ENCODE measurements at places on chromosomes 7 and 10.

GRCh38 chr10:14667781-14668180 lies 106.9 kb downstream of the FAM107B start:
- no peak for DNase-seq

DNA sequence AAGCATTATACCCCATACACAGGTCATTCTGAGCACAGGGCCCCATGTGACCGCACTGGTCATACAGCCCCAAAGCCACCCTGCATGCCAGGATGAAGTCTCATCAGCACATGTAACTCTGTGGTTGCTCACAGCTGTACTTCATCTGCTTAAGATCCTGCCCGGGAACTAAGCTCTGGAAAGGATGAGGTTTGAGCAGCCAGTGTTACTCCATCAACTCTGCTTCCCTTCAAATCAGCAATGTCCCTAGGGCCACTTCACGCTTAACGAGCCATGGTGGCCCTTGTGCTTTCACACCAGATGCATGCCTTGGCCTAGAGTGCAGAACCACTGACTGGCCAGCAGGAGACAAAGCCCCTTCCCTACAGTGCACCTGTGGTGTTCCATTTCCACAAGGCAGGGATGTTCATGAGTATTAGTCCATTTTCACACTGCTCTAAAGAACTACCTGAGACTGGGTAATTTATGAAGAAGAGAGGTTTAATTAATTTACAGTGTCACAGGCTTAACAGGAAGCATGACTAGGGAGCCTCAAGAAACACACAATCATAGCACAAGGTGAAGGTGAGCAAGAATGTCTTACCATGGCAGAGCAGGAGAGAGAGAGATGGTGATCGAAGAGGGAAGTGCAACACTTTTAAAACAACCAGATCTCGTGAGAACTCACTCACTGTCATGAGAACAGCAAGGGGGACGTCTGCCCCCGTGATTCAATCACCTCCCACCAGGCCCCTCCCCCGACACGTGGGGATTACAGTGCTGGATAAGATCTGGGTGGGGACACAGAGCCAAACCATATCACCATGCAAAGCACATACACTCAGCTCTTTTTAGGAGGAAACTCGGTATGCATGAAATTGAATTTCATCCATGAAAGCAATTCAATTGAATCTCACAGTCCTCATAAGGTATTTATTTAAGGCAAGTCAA lies 149.0 kb upstream of the CDCA7L start:
- no peak for DNase-seq

GRCh38 chr10:65559369-65559768 lies 1366.5 kb upstream of the LRRTM3 start:
- DNase-seq, result no peak

- peak; percentile 11 for DNase-seq
These were observed 17.9 kb downstream of the NMT2 start for GRCh38 chr10:15150563-15150962.

DNA sequence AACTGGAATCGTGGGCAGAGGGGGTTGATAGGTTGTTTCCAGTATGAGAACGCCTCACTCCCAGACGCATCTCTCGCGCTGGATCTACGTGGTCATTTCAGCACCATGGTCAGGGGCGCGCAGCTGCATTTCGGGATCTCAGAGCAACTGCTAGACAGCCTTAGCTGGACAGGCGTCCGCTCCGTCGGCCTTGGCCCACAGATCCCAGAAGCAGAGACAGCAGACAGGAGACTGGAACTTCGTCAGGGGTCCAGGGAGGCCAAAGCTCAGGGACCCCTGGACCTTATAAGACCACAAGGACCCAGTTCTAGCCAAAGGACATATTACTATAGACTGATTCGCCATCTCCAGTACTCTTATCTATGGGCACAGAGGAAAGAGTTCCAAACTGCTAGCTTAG lies 5.3 kb downstream of the NEUROG3 start:
- no peak for DNase-seq

DNA sequence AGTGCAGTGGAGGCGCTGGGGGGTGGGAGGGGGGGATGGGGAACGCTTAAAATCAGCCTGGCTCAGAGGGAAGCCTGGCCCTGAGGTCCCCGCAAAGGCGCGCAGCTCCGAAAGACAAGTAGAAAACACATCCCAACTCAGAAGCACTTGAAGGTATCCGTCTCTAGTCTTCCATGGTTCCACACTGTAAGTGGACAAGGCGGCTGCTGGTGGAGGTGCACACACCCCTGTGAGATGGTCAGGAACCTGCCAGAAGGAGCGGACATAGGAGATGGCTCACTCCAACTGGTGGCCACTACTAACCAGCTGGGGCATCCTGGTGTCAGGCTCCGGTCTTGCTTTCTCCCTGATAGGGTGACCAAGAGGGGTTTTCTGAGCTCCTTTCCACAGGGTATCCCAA lies 41.7 kb downstream of the CTBP2 start:
- no peak for DNase-seq

- no peak for DNase-seq
These were observed 358.2 kb downstream of the FGFR2 start for GRCh38 chr10:121240011-121240410.

GRCh38 chr7:14321947-14322346 lies 332.5 kb upstream of the ETV1 start:
- no peak for DNase-seq

DNA sequence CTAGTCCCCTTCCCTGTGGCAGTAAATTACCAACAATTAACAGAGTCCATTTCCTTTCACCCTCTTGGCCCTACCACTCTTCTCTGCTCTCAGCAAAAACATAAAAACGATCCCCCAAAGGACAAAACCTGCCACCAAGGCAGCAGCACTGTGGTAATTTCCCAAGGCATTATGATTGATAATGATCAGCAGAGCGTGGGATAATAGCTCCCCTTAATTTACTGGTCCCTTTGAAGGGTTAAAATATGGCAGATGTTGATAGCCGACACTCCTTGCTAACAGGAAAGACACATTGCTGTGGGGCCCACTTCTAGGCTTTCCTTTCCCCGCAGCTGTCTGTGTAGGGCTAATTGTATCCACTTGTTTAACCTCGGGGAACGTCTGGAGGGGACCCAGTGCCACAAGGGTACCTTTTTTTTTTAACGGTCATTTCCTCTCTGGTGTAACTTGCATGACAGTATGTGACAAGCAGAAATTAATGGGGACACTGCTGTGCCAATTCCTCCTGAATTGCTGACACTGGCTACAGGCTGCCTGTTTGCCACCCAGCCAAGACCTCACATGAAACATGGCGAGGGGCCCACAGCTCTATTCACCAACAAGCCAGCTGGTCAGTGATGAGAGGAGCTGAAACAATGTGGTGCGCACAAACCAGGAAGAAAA lies 81.3 kb downstream of the CDK6 start:
- no peak for DNase-seq

DNA sequence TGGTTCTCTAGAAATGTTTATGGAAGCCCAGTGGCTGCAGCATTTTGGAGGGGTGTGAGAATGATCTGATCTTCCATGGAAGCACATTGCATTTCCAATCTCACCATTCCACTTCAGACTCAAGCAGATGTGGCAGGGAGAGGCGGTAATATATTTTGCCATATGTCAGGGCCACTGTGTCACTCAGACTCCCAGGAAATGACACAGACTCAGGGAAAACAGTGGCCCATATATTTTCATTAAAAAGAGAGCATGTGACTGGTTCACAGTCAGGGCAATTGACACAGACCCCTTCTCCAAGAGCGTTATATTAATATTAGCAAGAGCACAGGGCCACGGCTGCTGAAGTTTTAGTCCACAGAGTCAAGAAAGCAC lies 149.3 kb upstream of the NRP1 start:
- DNase-seq, result no peak

- no peak for DNase-seq
These were observed 26.1 kb upstream of the GRID1 start for GRCh38 chr10:86392723-86393094.

DNA sequence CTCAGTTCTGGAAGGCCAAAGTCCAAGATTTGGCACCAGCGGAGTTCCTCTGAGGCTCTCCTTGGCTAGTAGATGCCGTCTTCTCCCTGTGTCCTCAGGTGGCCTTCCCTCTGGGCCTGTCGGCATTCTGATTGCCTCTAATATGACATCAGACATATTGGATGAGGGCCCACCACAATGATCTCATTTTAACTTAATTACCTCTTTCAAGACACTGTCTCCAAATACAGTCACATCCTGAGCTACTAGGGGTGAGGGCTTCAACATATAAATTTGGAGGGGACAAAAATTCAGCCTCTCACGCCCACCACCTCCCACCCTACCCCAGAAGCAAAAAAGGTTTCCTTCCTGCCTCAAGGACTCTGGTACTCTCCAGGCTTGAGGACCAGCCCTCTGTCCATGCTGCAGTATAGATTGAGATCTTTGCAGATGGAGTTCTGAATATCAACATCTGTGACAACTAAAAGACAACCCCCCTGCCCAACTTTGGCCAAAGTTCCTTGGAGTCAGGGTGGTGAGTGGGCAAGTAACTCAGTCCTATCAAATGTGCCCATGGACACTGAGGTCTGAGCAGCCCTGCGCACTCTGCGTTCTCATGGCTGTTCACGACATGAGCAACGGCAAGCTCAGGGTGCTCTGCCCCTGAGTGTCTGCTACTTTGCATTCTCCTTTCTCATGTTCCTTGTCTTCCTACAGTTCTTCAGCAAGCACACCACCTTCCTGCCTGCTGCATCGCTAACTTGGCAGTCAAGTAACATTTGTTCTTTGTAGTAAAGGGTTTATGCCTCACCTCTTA lies 11.5 kb downstream of the TMEM176B start:
- no peak for DNase-seq

- DNase-seq, result no peak
These were observed 65.5 kb downstream of the MKX start for GRCh38 chr10:27680006-27680557.

DNA sequence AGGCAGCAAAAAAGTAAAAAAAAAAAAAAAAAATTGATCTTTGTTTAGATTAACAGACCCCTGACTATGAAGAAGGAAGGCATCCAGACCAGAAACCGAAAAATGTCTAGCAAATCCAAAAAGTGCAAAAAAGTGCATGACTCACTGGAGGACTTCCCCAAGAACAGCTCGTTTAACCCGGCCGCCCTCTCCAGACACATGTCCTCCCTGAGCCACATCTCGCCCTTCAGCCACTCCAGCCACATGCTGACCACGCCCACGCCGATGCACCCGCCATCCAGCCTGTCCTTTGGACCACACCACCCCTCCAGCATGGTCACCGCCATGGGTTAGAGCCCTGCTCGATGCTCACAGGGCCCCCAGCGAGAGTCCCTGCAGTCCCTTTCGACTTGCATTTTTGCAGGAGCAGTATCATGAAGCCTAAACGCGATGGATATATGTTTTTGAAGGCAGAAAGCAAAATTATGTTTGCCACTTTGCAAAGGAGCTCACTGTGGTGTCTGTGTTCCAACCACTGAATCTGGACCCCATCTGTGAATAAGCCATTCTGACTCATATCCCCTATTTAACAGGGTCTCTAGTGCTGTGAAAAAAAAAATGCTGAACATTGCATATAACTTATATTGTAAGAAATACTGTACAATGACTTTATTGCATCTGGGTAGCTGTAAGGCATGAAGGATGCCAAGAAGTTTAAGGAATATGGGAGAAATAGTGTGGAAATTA lies 19.4 kb downstream of the GATA3 start:
- DNase-seq, result no peak

GRCh38 chr7:43742692-43743091 lies 13.4 kb upstream of the COA1 start:
- DNase-seq, result no peak

DNA sequence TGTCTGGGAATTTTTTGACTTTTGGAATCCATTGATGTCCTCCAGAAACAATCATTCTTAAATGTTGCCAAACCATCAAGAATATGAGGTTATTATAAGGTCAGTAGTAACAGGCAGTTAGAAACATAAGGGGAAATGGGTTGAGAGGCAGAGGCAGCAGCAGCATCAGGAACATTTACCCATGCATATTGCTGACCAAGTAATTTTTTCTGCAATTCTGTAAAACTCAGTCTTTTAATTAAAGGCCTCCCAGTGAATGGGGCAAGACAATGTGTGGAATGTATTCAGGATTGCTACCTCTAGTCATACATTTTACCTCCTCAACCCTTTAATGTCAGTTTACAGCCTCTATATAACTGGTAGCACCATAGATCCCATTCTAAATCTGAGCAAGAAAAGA lies 66.5 kb upstream of the SKAP2 start:
- DNase-seq, result no peak

GRCh38 chr7:34471844-34472243 lies 186.2 kb upstream of the NPSR1 start:
- no peak for DNase-seq

- DNase-seq, result no peak
These were observed 375.5 kb upstream of the LRRTM3 start for GRCh38 chr10:66550351-66550750.

DNA sequence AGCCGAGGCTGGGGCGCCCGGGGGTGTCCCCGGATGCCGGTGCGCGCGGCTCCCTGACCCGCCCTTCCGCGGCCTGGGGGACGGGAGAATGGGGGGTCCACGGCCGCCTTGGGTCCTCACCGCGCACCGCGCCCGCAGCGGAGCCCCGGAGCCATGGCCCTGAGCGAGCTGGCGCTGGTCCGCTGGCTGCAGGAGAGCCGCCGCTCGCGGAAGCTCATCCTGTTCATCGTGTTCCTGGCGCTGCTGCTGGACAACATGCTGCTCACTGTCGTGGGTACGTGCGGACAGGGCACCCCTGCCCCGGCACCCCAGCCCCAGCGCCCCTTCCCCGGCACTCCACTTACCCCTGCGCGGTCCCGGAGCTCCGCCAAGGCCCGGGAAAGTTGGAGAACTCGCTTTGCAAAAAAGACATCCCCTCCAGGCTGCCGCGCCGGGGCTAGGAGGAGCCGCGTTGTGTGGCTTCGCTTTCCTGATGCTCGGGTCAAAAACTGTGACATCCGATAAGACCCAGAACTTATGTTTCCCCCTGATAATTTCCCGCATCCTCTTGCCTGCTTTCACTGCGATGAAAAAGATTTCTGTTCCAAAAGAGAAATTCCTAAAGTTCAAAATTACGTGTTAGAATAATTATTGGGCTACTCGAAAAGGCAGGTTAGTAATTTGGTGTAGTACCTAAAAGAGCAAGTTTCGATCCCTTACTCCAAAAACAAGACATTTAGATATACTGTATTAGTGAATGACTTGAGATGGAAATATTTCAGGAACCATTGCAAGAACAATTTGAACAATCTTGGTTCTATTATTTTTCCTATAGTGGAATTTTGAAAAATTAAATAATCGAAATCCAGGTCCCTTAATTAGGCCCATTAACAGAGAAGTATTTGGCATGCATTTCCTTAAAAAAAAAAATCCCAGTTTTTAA lies 888 bp downstream of the SLC18A2 start:
- DNase-seq, result no peak

- no peak for DNase-seq
These were observed 316.6 kb upstream of the ZNF32 start for GRCh38 chr10:43965033-43965917.

DNA sequence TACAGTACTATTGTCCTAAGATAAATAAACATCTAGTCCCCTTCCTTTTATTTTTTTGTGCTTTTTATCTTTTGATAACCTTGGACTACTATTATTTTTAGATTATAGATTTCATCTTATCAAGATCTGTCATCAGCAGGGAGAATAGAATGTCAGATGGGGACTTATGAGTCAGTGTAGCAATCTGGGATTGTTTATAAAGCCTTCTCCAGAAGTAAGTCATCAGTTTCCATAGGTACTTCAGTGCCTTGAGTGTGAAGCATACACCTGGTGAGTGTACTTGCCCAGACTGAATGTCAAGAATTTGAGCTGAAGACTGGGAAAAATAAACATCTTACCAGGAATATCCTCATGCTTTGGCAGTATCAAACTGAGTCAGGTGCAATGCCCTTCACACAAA lies 2.1 kb downstream of the CASD1 start:
- DNase-seq, result no peak

All from NCI-H1930 (cell line).